Stimulated activated CD8-positive, alpha-beta memory T cell treated with anti-CD3 and anti-CD28 coated beads, Interleukin-15, amount 100 ng/mL, for 24 hours (primary cell): ENCODE measurements at places on chromosomes 2 and 18.

GRCh38 chr18:58611395-58612131 lies 17.3 kb downstream of the ALPK2 start:
- no peak for DNase-seq

GRCh38 chr2:4576075-4576474 lies 872.7 kb downstream of the DCDC2C start:
- no peak for DNase-seq

DNA sequence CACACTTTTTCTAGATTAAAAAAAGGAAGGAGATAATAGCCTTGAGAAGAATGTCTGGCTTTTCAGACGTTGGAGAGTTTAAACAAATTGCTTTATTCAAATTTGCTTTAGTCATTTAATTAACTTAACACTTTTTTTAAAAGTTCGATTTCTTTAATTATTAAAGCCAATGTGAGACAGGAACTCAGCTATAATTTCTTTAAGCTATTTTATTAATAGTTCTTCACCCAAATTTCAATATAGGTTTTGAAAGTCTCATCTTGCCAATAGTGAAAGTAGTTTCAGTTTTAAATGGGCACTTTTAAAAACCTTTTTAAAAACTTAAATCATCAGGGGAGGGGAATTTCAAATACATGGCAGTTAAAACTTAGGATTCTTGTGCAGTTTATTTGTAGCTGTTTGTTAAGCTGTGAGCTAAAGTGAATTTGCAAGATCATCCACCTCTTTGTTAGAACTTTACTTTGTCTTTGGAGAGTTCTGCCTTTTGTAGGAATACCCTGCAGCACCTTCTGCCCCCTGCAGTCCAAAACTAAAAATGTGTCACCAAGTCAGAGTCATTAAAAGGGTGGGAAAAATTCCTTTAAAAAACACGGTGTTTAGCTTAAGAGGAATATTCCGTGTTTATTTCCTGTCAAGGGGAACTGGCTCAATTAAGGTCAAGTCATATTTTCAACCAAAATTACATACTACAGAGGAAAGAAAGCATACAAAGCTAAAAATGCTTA lies 4.6 kb downstream of the TGIF1 start:
- no peak for DNase-seq

GRCh38 chr2:142033393-142033792 lies 97.4 kb downstream of the LRP1B start:
- DNase-seq = no peak

DNA sequence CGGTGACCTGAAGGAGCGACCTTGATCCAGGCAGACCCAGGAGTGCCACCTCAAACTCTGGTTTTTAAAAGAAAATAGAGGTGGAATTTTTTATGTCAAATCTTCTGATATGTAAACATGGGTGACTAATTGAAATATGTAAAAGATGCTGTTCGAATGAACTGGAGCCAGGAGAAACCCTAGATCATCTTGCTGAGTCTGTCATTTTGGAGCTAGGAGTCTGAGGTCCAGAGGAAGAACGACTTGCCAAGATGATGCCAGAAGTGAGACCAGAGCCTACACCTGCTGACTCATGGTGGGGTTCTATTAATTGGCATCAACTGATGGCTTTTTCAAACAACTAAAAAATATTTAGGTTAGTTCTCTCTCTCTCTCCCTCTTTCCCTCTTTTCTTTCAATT lies 74.1 kb downstream of the ACAA2 start:
- no peak for DNase-seq

- no peak for DNase-seq
These were observed 18.4 kb downstream of the KDSR start for GRCh38 chr18:63348508-63349136.

DNA sequence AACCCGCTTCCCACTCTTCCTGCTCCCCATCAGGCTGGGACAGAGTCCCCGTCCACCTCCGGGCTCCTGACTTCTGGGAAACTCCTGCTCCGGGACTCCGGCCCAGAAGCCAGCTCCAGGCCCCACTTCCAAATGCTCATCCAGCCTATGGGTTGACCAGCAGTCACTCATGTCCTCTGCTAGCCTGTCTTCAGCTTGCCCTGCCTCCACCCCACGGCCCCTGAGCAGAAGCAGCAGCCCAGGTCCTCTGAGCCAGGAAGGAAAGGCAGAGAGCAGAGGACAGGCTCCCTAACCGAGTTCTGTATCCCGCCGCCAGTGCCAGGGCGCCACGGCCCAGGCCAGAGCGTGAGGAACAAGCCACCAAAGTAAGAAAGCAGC lies 86.4 kb upstream of the ID2 start:
- DNase-seq = no peak

DNA sequence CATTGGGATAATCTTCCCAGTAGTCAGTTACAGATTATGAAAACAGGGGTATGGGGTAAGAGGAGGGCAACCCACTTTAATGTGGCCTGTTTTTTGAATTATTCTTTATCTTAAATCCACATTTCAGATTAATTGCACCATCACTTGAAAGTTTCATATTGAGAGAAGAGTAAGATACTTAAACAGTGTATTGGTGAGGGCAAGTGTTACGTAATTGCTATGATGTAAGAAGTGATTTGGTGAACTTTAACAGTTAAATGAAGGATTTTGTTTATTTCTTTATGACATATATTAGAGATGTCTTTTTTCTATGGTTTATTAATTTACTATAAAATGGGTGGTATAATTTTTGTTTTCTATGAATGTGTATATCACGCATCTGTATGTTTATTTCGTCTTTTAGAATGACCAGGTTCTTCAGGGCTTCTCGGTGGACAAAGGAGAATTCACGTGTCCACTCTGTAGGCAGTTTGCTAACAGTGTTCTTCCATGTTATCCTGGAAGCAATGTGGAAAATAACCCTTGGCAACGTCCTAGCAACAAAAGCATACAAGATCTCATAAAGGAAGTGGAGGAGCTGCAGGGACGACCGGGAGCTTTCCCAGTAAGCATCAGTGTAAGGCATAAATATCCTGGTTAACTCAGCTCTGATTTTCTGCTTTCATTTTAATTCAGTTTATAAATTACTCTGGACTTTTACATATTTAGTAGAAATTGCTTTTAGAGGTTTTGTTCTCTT lies 171.2 kb upstream of the MYO3B start:
- DNase-seq = no peak

DNA sequence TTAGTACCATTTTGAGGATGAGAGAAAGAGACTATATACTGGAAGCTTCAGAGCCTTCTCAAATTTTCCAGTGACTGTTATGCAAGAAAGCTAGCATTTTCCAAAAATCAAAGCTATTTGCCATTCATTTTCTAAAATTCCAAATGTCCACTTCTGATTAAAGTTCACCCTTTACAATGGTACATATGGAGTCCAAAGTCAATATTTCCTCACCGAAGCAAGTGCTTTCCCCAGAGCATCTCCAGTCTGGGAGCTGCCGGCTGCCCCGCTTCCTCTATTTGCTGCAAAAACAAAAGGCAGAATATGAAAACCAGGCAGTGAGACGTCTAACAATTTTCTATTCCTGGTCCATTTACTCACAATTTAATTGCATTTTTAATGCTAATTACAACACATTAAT lies 302.0 kb upstream of the CCDC68 start:
- DNase-seq = no peak

DNA sequence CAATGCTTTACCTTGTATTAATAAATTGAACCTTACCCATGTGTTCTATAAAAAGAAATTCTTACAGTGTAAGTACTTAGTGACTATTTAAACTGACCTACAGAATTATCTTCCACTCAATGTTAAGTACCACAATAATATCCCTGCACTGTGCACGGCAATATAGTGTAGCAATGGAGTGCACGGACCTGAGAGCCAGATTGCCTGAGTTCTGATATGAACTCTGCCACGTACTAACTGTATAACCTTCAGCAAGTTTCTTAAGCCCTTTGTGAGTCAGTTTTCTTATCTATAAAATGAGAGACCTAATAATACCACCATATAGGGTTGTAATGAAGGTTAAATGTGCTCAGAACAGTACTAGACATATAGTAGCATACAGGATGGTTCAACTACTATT lies 66.2 kb downstream of the GPR39 start:
- no peak for DNase-seq

DNA sequence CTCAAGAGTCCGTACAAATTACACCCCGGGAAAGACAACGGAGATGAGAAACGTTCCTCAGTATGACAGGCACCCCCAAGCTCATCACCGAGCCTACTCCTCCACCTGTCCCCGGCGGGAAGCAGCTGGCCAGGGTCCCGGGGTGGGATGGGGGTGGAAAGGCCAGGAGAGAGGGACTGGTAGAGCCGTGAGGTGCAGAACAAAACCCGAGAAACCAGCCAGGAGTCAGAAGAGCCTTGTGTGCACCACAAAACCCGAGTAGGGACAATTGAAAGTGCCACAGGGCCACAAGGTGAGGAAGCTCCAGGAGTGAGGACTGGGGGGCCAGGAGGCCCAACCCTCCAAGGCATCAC lies 75.5 kb upstream of the SALL3 start:
- no peak for DNase-seq

- DNase-seq = no peak
These were observed 115.3 kb upstream of the RIOK3 start for GRCh38 chr18:23337599-23338444.
